Skin of body (tissue), 3 donors: ENCODE measurements at places on chromosomes 12 and 14.

- no peak for DNase-seq
Measured at GRCh38 chr12:112183141-112184021, 58.0 kb downstream of the TRAFD1 start.

- no peak for DNase-seq
Measured at GRCh38 chr14:55448141-55448614, 7.8 kb upstream of the TBPL2 start.

DNA sequence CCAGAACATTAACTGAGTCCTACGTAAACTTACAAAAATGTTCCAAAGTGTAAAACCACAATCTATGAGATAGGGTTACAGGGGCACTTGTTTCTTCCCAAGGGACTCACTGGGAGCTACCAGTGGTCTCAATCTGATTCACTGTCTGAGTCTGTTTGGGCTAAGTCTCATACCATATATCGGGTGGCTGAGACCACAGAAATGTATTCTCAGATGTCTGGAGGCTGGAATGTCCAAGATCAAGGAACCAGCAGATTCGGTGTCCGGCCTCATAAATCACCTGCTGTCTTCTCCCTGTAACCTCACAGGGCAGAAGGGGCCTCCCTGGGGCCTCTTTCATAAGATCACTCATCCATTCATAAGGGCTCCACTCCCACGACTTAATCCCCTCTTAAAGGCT is 616.3 kb upstream of the TMEM132C start:
- no peak for DNase-seq

DNA sequence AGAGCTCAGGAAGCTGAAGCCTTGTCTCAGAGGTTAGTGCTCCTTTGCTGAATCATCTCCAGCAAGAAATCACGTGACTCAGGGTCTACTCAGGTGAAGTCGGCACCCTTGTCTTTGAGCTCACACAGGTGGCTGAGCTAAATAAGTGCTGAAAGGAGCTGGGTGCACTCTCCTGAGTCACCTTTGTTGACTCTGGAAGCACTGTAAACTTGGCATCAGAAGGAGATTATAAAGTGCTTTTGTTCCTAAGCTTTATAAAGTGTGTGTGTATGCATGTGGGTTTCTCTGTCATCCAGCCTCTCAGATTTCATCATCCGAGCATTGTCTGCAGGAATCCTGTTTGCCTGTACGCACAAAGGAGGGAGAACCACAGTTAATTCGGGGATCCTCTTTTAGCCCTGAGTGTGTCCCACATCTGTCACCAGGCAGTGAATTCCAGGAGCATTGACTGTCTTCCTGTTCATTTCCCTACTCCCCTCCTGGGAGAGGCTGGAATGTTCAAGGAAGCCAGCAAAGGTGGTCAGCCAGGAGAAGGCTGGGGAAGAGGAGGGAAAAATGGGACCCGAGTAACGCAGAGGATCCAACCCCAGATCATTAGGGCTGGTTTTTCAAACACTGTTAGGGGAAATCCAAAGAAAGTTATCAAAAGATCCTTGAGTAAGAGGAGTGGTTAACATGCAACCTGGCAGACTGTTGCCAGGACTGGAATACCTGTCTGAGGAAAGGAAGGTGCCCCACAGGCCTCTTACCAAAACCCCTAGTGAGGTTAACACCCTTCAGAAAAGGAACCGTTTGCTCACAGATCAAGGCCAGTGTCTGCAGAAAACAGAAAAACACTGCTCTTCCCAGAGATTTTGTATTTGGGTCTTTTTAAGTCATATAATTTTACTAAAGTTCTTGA is 157.5 kb upstream of the HIF1A start:
- no peak for DNase-seq

DNA sequence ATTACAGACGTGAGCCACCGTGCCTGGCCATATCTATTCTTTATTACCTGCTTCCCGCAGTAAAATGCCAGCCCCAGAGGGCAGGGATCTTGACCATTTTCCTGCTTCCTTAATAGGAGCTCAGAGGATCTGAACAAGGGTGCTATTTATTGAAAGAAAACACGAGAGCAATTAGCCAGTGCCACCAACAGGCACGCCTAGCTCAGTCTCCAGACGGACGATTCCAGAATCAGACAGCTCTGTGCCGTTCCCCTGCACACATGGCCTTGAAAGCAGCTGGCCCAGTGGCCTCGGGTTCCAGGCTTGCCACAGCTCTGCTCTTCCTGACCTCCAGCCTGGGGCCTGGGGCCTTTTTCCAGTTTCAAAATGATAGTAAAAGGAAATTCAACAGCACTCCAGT is 135.2 kb upstream of the RFLNA start:
- DNase-seq = peak; percentile 9

DNA sequence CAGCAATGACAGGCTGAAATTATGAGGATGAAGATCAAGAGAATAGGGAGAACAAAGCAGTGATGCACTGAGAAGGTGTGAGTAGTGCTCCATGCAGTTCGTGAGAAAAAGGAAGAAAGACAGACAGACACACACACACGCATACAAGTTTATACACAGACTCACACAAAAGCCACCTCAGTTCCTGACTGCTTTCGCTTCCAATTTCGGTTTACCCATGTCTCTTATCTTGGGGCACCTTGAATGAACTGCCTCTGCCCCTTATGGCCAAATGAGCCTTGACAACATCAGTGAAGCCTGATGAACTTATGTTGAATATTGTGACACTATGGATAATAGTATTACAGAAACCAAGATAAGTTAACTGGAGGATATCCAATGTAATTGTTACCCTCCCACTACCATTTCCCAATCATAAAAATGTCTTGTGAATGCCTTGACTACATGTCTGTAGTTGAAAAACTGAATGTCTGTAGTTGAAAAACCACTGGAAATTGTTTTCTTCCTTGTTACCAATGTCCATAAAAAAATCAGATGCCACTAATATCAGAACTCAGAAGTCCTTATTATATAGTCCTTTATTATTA is 380.4 kb upstream of the DDHD1 start:
- DNase-seq = no peak

- DNase-seq = peak; percentile 32
Measured at GRCh38 chr12:115375186-115375991, 691.4 kb upstream of the TBX3 start.

DNA sequence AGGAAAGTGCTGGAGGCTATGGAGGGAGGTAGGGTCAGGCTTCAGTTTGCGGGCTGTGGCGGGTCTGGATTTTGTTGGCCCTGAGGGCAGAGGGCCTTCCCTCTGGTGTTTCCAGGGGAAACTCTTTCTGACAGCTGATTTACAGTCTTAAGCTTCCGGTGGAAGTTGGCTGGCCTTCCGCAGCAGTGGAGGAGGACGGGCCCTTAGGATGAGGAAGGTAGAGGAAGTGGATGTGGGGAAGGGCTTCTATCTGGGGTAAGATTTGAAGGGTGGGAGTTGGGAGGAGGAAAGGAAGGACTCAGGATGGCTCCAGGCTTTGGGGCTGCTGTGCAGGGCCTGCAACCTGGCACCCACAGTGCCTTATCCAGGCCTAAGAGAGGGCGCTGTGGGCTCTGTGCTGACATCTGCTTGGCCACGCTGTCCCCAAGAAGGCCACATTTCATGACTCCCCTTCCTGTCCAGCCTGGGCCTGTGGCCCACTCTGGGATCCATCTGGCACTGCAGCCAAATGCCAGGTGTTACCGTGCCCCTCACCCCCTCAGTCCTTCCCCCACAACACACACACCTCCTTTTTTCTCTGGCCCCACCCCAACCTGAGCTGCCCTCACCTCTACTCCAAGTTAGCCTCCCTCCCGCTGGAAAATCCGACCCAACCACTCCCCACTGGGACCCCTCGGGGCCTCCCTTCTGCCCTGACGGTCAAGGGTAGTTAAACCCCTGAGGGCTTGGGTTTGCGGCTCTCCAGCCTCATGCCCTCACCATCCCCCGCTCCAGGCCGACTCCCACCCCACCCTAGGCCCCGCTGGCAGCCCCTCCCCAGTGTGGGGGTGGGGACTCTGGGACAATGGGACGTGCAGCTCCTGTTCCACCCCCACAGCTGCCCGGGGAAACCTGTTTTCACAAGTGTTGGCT is 7.7 kb upstream of the PPP1R13B start:
- no peak for DNase-seq

GRCh38 chr12:113961921-113962710 is 4.0 kb downstream of the RBM19 start:
- no peak for DNase-seq

GRCh38 chr12:117975006-117975405 is 6.2 kb upstream of the KSR2 start:
- DNase-seq = no peak

DNA sequence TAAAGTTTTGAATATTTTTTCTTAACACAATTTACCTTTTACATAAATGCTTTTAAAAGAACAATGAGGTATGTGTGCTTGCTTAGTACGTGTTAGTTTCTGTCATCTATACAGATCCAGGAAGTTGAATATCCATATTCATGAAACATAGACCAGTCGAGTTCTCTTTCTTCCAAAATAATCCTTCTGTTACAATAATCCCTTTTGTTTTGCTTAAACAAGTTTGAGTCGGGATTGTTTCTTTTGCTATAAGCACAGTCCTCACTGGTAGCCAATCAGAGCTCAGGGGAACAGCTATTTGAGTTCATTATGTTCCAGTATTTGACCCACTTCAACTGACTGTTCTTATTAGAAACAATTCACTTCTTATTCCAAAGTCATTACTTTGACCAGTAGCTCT is 214.7 kb upstream of the FLRT2 start:
- no peak for DNase-seq

DNA sequence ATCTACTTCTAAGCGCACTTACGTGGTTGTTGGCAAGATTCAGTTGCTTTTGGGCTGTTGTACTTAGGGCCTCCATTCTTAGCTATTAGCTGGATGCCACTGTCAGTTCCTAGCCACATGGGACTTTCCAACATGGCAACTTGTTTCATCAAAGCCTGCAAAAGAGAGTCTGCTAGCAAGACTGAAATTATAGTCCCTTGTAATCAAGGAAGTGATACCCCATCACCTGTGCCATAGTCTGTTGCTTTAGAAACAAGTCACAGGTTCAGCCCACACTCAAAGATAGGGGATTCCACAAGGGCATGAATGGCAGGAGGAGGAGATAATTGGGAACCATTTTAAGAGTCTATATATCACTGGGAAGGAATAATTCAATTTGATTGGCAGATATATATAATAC is 27.1 kb upstream of the SLC17A8 start:
- no peak for DNase-seq

DNA sequence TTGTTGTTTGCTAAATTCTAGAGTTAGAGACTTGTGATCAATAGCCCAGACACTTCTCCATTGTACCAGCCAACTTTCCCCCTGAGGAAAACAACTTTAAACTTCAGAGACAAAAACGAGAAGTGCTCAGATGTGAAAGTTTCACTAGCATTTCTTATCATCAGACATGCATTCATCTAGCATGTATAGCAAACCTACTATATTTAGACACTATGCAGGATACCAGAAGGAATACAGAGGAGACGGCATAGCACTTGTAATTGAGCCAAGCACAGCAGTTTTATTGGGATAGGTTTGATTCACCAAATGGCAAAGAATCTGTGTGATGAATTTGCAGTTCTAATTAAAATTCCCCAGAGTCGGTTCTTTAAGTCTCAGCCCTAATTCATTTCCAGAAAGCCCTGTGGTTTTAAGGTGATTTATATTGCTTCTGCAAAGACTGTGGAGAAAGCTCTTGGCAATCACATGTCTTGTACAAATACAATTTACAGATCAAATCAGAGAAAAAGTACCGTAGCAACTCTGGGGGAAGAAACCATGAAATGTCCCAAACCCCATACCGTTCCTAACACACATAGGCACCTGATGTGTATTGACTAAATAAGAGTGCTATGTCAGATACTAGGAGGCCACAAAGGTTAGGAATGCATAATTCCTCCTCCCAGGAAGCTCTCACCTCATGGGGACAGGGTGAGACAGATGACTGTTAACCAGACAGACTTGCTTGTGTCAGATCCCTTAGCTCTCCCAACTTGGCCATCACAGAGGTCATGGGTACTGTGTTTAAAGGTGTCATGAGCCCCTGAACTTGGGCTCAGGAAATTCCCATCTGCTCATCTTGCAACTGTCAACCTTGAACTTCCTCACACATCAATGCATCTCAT is 69.6 kb upstream of the KRAS start:
- no peak for DNase-seq

GRCh38 chr12:19529951-19530636 is 90.8 kb downstream of the AEBP2 start:
- DNase-seq = no peak
